ENCODE measurements at places on chromosomes 2 and 18. TPM values are rescaled to one million over a fixed set of nuclear protein-coding genes. Genes with fewer than 3 reads are reported as not detected.

BAZ2B gene
- 6.4 TPM for total RNA-seq

MYL1 gene
- total RNA-seq, result not detected

ALK gene
- total RNA-seq, result not detected

- no peaks in the 10 kb centered on the region for H3K4me1 ChIP-seq
- no peak overlapping the region for H3K27ac ChIP-seq
- no peak overlapping the region for H3K4me3 ChIP-seq
- DNase-seq, result no peak
These were observed 144.3 kb upstream of the TFPI start for GRCh38 chr2:187698374-187699110.

DNA sequence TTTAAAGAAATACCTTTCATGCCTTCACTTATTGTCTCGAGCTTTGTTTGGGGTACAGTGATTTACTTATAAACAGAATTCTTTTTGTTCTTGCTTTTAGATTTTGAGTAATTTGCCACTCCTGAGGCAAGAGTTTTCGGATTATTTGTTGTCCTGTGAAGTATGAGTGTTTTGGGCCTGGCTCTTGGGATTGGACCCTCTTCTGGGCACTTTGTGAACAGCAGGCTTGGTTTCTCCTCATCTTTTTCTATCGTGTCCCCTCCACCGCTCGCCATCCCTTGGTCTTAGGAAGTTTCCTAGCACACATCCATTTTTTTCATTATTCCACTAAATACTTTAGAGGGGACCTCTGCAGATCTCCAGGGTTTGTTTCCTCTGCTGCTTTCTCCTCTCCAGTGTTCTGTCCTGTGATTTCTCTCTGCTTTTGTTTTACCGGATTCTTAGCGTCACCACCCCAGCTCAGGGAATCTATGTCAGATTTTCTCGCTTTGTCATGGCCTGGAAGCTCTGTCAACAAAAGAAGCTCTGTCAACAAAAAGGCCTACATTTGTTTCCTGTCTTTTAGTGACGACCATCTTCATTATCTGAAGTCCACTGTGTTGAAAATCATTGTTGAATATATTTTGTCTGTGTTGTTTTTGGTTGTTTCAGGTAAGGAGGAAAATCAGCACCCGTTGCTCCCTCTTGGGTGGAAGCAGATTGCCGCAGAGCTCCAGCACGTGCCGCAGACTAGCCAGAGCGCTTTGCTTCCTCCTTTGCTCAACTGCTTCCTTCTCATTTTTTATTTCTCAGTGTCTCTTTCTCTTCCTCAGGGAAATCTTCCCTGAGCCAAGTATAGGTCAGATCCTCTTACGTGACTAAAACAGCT is 27.8 kb downstream of the ANKRD62 start:
- no peaks in the 10 kb centered on the region for H3K4me1 ChIP-seq
- H3K27me3 ChIP-seq, result peaks cover 58% of the 10 kb centered on the region
- no peak for DNase-seq

- H3K4me3 ChIP-seq, result peak overlapping the region; percentile 66
- H3K27me3 ChIP-seq, result peaks cover 38% of the 10 kb centered on the region
- H3K4me1 ChIP-seq, result no peaks in the 10 kb centered on the region
- no peaks in the 10 kb centered on the region for H3K36me3 ChIP-seq
- DNase-seq, result peak; percentile 13
- no peak overlapping the region for H3K27ac ChIP-seq
These were observed 1.5 kb downstream of the PXDN start for GRCh38 chr2:1742681-1743395.

GRCh38 chr2:143029141-143029540 is 100.1 kb upstream of the ARHGAP15 start:
- peaks cover 16% of the 10 kb centered on the region for H3K27me3 ChIP-seq
- no peak overlapping the region for H3K4me3 ChIP-seq
